ENCODE measurements at places on chromosomes 6 and 20. TPM values are rescaled to one million over a fixed set of nuclear protein-coding genes. Genes with fewer than 3 reads are reported as not detected.

DPPA5 gene
- not detected for total RNA-seq

TENT5A gene
- total RNA-seq, result 44.4 TPM

- no peak for DNase-seq
- peak overlapping the region; percentile 98 for H3K4me3 ChIP-seq
- peak overlapping the region; percentile 96 for H3K27ac ChIP-seq
- peaks cover 35% of the 10 kb centered on the region for H3K4me1 ChIP-seq
These were observed 636 bp upstream of the SSR1 start for GRCh38 chr6:7313505-7314165.

DNA sequence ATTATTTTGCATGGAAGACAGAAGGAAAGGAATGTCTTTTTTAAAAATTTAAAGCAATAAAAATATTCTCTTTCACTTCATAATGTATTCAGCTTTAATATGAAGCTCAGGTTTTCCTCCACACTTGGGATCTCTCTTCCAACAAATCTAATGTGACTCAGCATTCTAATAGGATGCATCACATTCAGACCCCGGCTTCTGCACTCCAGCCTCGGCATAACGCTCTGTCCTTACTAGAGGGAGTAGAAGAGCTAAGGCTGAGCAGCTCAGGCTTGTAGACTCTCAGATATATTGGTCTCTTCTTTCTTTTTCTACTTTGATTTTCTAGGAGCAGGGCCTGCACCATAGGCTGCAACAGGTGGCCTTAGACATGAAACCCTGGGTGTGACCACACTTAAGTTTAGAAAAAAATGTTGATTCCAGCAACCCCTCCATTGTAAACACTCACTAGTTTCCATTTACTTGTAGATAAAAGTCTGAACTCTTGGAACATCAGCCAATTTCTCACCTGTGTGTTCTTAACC lies 161.7 kb downstream of the PAK5 start:
- H3K4me1 ChIP-seq, result no peaks in the 10 kb centered on the region
- no peak overlapping the region for H3K27ac ChIP-seq
- no peak overlapping the region for H3K4me3 ChIP-seq
- no peaks in the 10 kb centered on the region for H3K27me3 ChIP-seq
- no peaks in the 10 kb centered on the region for H3K36me3 ChIP-seq

PI3 gene
- not detected for total RNA-seq

DNA sequence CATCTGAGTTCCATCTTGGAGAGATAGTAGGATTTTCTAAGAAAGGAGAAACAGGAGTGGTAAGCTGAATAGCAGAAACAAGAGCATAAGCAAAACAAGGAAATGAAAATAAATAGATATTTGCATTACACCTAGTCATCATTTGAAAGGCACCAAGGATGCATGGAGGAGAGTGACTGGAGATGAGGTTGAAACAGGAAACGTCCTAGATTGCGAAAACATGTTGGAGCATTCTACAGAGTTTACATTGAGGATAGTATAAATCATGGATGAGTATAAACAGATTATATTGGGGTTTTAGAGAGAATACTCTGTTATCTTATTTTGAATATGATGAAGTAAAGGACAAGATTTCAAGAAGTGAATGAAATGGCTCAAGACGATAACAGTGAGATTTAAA lies 507.3 kb downstream of the EYS start:
- no peaks in the 10 kb centered on the region for H3K27me3 ChIP-seq

- no peaks in the 10 kb centered on the region for H3K36me3 ChIP-seq
- peaks cover 22% of the 10 kb centered on the region for H3K4me1 ChIP-seq
- H3K27me3 ChIP-seq, result peaks cover 18% of the 10 kb centered on the region
These were observed 20.9 kb upstream of the KCNK16 start for GRCh38 chr6:39343396-39343870.

DNA sequence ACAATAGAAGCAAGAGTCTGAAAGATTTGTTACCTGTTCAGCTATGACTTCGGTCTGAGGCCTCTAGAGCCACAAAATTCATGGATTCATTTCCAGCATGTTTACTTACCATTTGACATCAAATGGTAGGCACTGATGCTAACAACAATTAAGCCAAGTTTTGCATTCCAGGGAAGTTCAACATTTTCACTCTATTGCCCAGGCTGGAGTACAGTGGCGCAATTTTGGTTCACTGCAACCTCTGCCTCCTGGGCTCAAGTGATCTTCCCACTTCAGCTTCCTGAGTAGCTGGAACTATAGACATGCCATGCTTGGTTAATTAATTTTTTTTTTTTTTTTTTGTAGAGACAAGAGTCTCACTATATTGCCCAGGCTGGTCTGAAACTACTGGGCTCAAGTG lies 114.1 kb upstream of the SGK1 start:
- H3K27ac ChIP-seq, result no peak overlapping the region
- peaks cover 12% of the 10 kb centered on the region for H3K4me1 ChIP-seq
- no peak for DNase-seq

KCNS1 gene
- 0.14 TPM for total RNA-seq

FERMT1 gene
- 0.63 TPM for total RNA-seq

SLC17A2 gene
- not detected for total RNA-seq

GRCh38 chr6:62285612-62286469 lies at the start of gene KHDRBS2:
Gene KHDRBS2, minus strand, starts transcription at chr6:62286225.
- H3K27me3 ChIP-seq, result peaks cover 45% of the 10 kb centered on the region
- peak within 1 kb of the TSS; percentile 56 for H3K4me3 ChIP-seq
- peaks cover 12% of the 10 kb centered on the region for H3K4me1 ChIP-seq
- peak; percentile 76 for DNase-seq
- no peak within 1 kb of the TSS for H3K27ac ChIP-seq

DNA sequence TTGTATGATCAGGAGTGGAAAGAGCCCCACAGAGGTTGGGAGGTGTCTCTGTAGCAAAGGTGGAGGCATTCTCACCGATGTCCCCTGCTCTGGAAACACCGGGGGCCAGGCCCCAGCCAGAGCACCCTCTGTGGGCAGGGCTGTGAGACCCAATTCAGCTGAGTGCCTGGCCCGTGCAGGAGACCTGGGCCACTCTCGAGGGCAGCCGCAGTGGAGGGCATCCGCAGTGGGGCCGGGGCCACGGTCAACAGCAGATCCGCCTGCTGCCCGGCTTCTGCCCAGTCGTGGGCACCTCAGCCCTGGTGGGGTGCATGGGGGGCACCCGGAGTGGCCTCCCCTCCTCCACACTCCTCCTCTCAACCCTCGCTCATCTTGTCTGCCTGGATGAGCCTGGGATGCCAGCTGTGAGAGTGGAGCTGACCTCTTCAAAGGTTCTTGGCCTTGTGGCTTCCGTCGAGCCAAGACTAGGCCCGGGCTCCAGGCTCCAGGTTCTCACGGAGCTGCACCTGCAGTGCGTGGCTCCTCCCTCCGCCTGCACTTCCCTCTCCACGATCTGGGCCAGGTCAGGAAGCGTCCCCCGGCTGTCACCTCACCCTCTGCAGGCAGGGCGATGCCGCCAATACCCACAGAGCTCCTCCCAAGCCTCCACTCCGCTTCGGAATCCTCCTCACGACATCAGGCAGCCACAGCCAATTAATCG lies 134.8 kb downstream of the TAF4 start:
- no peaks in the 10 kb centered on the region for H3K4me1 ChIP-seq
- H3K36me3 ChIP-seq, result no peaks in the 10 kb centered on the region
- H3K27ac ChIP-seq, result no peak overlapping the region
- H3K27me3 ChIP-seq, result peaks cover 40% of the 10 kb centered on the region

GRCh38 chr6:82909551-82909950 lies 156.1 kb downstream of the UBE3D start:
- no peak overlapping the region for H3K27ac ChIP-seq
- H3K4me1 ChIP-seq, result peaks cover 13% of the 10 kb centered on the region

DNA sequence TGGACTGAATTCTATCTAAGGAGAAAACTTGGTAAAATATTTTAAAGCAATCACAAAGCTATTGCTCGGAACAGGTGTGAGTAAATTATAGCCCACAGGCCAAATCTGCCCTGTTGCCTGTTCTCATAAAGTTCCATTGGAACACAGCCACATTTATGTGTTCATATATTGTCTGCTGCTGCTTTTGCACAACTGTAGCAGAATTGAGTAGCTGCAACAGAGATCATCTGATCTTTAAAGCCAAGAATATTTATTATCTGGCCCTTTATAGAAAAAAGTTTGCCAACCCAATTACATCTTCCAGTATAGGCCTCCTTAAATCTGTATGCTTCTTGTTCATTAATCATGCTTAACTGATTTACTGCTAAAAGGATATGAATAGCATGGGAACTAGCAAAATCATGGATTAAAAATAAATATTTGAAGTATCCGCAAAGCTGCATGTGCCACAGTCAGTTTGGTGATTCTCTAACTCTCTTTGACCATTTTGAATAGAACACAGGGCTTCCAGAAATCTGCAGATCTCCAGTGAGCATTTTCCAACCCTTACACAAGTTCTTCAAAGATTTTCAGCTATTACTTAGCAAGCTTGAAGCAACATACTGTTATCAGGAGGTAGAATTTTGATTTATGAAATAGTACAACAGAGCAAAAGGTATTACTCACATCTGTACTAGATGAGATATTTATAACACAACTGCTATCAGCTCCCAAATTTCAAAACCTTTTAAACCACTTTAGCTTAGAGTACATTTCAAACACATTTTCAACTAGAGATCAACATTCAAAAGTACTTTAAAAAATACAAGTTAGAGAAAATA lies 312.6 kb upstream of the ID4 start:
- H3K27me3 ChIP-seq, result no peaks in the 10 kb centered on the region
- no peaks in the 10 kb centered on the region for H3K4me1 ChIP-seq
- no peak for DNase-seq
- H3K27ac ChIP-seq, result no peak overlapping the region
- H3K36me3 ChIP-seq, result no peaks in the 10 kb centered on the region
- H3K4me3 ChIP-seq, result no peak overlapping the region

GRCh38 chr6:102981490-102982015 lies 1588.0 kb downstream of the GRIK2 start:
- H3K36me3 ChIP-seq, result no peaks in the 10 kb centered on the region
- no peaks in the 10 kb centered on the region for H3K4me1 ChIP-seq
- H3K4me3 ChIP-seq, result no peak overlapping the region
- H3K27me3 ChIP-seq, result no peaks in the 10 kb centered on the region
- no peak overlapping the region for H3K27ac ChIP-seq

- H3K27me3 ChIP-seq, result peaks cover 47% of the 10 kb centered on the region
- H3K4me1 ChIP-seq, result no peaks in the 10 kb centered on the region
- H3K4me3 ChIP-seq, result no peak overlapping the region
- no peaks in the 10 kb centered on the region for H3K36me3 ChIP-seq
- H3K27ac ChIP-seq, result no peak overlapping the region
These were observed 347.3 kb upstream of the CDH4 start for GRCh38 chr20:60904730-60905129.

- no peak overlapping the region for H3K4me3 ChIP-seq
- peak overlapping the region; percentile 54 for H3K27ac ChIP-seq
- no peaks in the 10 kb centered on the region for H3K36me3 ChIP-seq
- no peak for DNase-seq
These were observed 111.3 kb downstream of the TNFAIP3 start for GRCh38 chr6:137978252-137978896.

- no peak overlapping the region for H3K4me3 ChIP-seq
- peaks cover 21% of the 10 kb centered on the region for H3K4me1 ChIP-seq
- H3K27me3 ChIP-seq, result no peaks in the 10 kb centered on the region
- no peak overlapping the region for H3K27ac ChIP-seq
- DNase-seq, result no peak
These were observed 127.3 kb upstream of the DTNBP1 start for GRCh38 chr6:15790116-15790515.

GRCh38 chr20:47985092-47985850 lies 200.0 kb upstream of the SULF2 start:
- H3K4me1 ChIP-seq, result peaks cover 8% of the 10 kb centered on the region
- H3K4me3 ChIP-seq, result no peak overlapping the region
- peaks cover 38% of the 10 kb centered on the region for H3K27me3 ChIP-seq
- no peaks in the 10 kb centered on the region for H3K36me3 ChIP-seq
- DNase-seq, result no peak

CRISP2 gene
- not detected for total RNA-seq

HUS1B gene
- total RNA-seq, result not detected

Measured in left ventricle myocardium inferior (tissue), 1 donor.